Lower leg skin (tissue), 4 donors: ENCODE measurements at places on chromosomes 3 and 15. TPM values are rescaled to one million over a fixed set of nuclear protein-coding genes. Genes with fewer than 3 reads are reported as not detected.

SERPINI2 gene
- not detected for total RNA-seq

QTRT2 gene
- 12.1 TPM for total RNA-seq

BTLA gene
- total RNA-seq, result 1.1 TPM

- DNase-seq, result no peak
Observed at GRCh38 chr3:71600646-71601288, 17.2 kb upstream of the FOXP1 start.

- no peak for DNase-seq
Observed at GRCh38 chr3:9308298-9308990, 54.4 kb upstream of the THUMPD3 start.

- DNase-seq, result no peak
Observed at GRCh38 chr3:14980689-14981088, 33.3 kb downstream of the NR2C2 start.

GRCh38 chr15:78969687-78970349 lies 25.0 kb upstream of the CTSH start:
- DNase-seq, result no peak

GRCh38 chr3:72082776-72083462 lies 298.0 kb upstream of the PROK2 start:
- no peak for DNase-seq

- no peak for DNase-seq
Observed at GRCh38 chr3:95333826-95334225, 1271.0 kb downstream of the NSUN3 start.

- no peak for DNase-seq
Observed at GRCh38 chr15:71747128-71748083, 62.9 kb upstream of the NR2E3 start.

DNA sequence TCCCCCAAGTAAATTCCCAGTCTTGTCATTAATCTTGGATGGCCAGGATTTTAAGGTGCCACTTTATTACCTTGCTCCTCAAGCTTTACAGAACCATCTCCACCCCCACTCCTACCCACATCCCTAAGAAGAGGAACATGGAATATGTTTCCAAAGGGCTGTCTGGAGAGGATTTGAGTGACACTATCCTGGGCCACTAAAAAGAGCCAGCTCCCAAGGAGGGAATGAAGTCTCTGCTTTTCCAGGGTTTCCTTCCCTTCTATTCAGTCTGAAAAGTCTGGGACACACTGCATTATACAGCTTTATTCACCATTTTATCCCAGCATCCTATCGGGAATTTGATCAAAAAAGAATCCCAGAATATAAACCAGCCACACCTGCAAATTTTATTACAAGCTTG lies 35.6 kb upstream of the MECOM start:
- DNase-seq, result no peak

DNA sequence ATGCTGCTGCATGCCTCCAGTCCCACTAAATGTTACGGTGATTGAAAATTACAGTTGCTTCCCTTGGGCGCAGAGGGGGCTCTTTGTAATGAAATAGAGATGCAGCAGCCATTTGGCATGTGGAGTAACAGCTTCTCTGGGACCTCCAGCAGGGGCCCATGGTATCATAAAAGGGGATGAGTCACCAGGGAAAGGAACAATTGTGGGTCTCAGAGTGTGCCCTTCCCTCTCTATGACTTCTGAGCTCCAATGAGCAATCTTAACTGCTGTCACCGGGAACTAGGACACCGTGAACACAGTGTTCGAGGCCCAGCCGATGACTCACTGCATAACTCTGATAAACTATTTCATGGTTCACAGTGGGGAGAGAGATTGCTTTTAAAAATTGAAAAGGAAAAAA lies 164.8 kb upstream of the NUDT16 start:
- no peak for DNase-seq
